ENCODE measurements at places on chromosomes 3 and 15.

GRCh38 chr3:46406443-46406787, 451 bp downstream of the CCR5AS start:
- no peak for DNase-seq

GRCh38 chr15:41279535-41280283, 48.6 kb downstream of the CHP1 start:
- DNase-seq: no peak

DNA sequence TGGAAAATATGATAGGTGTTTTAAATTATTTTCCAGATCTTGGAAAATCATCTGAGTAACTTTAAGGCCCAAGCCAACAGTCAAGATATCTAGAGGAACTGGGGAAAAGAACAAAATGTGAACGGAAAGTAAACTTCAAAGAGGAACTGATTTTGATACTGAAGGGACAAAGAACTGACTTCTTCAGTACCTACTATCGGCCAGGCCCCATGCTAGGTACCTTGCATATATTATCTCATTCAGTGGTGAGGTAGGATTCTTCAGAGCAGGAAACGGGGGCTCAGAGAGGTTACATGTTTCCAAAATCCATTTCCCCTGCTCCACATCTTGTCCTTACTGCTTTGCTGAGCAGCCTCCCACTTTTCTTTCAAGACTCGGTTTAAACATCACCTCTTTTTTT, 9.8 kb upstream of the ZNF710 start:
- no peak for DNase-seq

DNA sequence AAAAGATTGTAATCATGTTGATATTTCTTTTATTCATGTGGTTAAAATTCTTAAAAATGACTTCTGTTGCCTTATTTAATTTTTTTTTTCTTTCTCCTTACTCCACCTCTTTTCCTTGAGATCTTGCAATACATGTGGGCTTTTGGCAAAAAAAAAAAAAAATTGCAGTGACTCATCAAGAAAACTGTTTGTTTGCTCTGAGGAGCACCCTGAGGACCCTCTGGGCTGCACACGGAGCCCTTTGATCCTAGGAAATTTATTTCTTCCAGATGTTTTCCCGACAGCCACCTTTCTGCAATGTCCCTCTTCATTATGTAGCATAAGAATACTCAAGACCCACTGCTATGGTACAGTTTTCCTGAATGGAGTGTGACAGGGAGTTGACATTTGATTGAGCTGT, 371.7 kb downstream of the ZBTB20 start:
- DNase-seq: no peak

DNA sequence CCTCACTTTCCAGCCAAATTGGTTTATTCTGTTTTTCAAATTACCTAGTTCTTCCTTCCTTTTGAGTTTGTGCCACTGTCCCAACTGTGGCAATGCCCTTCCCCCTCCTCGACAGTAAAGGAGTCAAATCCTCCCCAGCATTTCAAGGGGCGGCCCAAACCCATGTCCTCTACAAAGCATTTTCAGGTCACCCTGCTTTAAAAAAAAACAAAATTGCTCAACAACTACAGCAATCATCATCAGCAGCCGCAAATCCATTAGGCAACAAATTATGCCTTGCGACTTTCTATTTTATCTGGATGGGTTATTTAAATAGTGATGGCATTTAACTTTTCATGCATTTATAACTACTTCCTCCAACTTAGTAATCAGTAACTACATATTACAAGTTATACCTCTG, 32.7 kb downstream of the PLD1 start:
- DNase-seq: no peak

DNA sequence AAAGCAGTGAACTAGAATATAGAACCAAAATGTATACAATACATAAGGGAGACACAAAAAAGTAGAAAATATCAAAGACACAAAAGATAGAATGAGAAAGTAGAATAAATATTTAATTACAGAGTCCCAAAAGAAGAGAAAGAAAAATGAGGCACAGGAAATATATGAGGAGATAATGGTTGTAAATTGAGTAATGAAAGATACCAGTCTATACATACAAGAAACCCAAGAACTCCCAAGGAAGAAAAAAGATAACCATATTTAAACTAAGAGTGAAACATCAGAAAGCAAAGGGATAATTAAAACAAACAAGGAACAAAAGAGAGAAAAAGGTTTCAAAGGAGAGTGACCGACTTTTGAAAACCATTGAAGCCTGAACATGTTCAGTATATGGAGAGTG, 47.3 kb downstream of the CPEB1 start:
- no peak for DNase-seq

DNA sequence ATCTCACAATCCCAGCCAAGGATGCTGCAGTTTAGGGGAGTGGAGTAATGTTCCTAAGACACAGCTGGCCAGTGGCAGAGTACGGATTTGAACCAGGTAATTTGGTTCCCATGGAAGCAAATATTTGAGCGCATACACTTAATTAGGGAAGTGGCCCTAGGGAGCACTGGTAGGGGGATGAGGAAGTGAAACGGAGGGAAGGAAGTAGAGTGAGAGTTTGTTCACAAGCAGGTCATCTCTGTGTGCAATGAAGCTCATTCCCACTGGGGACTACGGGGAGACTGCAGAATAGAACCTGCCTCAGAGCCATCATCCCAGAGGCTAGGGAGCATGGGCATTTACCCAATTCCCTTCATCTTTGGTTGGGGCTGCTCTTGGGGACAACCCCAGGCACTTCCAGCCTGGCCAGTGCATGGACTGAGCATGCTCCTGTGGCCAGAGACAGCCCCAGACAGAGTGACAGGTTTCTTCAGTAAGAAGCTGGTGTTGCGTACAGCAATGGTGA, 317.2 kb upstream of the PROK2 start:
- no peak for DNase-seq

DNA sequence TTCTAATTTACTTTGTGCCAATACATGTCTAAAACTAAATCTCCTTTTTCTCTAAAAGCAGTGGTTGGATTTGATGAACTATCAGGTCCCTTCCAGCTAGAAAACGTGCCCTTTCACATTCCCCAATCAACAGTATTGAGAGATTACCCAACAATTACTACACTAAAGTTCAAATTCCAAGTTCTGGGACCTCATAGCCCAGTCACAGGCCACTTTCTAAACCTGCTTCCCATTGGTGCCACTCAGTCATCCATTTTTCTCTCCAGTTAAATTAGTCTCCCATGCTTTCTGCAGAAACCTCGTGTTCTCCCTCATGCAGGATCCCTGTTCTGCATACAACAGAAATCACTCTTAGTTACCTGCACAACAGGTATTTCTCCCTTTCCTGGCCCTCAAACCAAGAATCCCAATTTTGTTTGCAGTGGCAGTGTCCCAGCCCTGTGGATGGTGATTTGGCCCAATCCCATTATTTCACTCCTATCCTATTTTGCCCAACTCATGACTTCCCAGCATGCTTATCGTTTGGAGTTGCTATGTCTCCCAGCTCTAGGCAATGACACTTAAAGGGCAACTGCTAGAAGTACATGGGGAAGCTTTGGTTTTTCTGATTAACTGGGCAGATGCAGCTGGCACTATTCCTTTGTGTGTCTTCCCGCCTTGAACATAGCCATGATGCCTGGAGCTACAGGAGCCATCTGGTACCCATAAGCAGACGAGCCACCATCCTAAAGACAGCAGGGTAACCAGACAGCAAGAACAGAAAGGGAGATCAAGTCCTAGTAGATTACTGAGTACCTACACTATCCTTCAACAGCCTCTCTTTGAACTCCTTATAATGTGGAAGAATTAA, 224.2 kb downstream of the MINAR1 start:
- DNase-seq: no peak

DNA sequence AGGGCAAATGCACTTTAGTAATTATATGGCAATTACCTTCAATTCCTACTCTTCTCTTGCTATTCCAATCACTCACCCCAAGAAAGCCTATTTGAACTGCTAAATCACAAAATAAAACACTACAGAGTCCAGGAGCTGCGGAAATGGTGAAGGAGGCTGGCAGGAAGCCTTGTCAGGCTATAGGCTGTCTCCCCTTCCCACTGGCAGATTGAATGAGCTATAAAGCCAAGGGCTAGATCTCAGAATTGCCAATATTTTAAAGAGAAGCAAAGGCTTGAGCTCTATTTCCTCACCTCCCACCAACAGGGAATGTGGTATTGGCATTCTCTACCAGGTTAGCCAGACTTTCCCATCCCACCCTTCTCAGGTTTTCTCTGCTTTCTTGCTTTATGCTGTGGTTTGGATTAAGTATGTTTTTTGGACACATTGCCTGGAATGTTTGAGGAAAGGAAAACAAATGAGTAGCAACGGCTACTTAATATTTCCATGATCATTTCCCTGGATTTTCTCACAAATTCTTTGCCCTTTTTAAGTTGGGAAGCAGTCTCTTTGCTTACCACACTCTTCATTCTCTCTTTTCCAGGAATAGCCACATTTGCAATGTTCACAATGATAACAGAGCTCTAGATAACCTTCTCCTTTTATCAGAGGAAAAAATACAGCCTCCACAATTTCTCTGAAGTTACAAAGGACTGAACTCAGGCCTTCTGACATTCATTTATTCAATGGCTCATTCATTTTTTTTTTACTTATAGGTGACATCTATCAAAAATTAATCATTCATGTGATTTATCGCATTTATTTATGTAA, 1125.4 kb downstream of the ROBO1 start:
- no peak for DNase-seq

GRCh38 chr3:157384491-157384890, 52.2 kb upstream of the PTX3 start:
- DNase-seq: no peak

GRCh38 chr3:27024493-27024892, 344.7 kb downstream of the NEK10 start:
- DNase-seq: no peak

- DNase-seq: no peak
Observed at GRCh38 chr3:102483556-102483955, 48.7 kb downstream of the ZPLD1 start.

GRCh38 chr3:123750659-123751420, 133.3 kb downstream of the MYLK start:
- no peak for DNase-seq

DNA sequence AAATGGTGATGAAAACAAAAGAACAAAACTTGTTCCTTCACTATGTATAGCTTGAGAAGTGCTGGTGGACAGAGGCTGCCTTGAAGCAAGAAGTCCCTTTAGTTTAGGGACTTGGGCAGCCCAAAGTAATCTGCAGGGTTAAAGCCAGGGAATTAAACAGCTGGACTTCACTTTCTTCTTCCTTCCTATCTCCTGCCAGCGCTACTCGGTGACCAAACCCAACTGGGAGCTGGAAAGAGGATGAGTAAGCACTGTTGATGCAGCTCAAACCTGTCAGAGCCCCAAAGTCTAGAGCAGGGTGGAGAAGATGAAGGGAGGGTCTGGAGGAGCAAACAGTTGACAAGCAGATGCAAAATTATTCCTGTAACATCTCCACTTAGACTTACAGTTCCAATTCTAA, 73.1 kb upstream of the FBN1 start:
- no peak for DNase-seq

- DNase-seq: no peak
Observed at GRCh38 chr3:186239321-186239720, 122.7 kb downstream of the DGKG start.

DNA sequence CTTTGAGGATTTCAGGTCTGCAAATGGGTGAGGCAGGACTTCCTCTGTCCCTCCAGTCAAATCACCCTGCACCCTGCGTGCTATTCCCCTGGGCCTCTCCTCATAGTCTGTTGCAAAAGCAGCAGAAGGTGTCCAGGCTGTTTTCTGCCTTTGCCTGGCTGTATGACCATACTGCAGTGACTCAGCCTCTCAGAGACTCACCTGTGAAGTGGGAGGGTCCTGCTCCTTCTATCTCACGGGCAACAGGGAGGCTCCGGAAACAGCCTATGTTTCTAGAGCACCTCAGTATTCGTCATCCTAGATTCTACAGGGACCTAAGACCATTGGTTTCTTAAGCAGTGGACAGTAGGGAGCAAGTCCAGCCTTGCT, 216.4 kb downstream of the TLE3 start:
- no peak for DNase-seq

DNA sequence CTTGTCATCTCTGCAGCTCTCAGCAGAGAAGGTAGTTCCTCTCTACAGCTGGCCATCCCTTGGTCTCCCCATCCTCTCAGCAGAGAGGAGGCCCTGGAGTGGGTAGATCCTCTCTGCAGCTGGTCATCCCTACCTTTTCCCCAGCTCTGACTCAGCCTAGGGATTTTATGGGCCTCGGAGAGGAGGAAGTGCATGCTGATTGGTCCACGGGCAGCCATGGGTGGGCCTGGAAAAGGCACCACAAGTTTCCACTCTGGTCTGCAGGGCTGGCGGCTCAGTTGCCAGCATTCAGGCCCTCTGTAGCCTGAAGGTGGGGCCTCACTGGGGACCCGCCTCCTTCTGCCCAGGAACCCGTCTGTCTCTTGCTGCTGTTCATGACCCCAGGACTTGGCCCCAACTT, 36.9 kb downstream of the NR1D2 start:
- DNase-seq: no peak

DNA sequence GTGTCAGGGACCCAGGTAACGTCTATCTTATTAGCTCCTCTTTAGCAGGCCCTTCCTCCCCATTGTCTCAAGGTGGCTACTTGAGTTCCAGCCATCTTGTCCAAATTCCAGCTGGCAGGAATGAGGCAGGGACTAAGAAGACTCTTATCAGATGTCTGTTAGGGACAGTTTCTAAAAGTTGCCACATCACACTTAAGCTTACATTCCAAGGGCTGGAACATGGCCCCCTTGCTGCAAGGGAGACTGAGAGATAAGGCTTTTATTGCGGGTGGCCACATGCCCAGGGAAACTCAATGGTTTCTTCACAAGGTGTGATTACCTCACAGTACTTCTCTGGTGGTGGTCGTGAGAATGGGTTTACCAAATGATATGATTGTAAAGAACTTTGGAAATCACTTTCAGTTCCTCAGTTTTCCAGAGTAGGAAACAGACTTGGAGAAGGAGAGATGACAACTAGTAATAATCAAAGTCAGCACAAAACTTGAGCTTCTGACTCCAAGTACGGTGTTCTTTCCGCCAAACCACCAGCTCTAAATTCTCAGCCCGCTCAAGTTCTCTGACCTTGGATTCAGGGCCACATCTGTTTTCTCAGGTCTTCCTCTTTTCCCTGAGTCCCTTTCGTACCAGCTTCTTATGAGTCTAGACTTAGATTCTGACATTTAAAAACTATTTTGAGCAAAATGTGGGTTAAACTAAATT, 14.2 kb downstream of the PDIA5 start:
- DNase-seq: no peak

- DNase-seq: peak; percentile 26
Observed at GRCh38 chr3:66472313-66473134, 28.3 kb downstream of the LRIG1 start.

DNA sequence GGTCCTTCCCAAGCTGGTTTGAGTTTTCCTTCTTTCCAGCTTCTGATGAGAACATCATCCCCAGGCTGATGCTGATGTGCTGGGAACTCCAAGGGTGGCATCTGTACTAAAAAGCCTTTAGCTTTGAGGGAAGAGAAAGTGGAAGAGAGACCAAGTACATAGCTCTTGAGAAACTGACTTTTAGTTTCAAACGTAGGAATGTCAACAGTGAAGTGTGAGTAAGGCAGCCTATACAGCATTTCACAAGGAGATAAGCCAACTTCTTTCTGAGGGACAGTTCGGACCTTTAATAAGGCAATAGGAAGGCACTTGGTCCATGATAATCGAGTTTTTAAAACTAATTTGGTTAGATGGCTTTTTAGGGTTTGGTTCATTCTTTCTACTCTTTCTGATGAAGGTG, 53.7 kb downstream of the DLG1 start:
- no peak for DNase-seq
